Activated CD4-positive, CD25-positive, alpha-beta regulatory T cell (primary cell): ENCODE measurements at places on chromosomes 11 and 22.

- no peak for DNase-seq
These were observed 41.7 kb downstream of the LMO1 start for GRCh38 chr11:8221917-8222495.

DNA sequence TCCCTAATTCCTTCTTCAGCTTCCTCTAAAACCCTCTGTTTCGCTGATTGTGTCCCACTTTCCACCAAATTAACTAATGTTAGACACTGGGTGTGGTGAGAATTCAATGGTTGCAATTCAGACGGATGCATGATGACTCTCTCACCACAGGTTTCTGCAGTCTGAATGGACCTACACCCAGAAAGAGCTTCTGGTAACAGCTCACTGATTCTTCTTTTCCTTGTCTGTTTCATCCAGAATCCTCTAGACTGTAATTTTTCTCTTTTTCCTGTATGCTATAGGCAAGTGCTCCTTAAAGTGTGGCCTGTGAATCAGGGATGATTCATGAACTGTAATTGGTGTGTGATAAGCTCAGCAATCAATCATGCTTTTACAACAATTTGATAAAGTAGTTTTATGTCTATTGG, 18.1 kb downstream of the MMP10 start:
- no peak for DNase-seq

DNA sequence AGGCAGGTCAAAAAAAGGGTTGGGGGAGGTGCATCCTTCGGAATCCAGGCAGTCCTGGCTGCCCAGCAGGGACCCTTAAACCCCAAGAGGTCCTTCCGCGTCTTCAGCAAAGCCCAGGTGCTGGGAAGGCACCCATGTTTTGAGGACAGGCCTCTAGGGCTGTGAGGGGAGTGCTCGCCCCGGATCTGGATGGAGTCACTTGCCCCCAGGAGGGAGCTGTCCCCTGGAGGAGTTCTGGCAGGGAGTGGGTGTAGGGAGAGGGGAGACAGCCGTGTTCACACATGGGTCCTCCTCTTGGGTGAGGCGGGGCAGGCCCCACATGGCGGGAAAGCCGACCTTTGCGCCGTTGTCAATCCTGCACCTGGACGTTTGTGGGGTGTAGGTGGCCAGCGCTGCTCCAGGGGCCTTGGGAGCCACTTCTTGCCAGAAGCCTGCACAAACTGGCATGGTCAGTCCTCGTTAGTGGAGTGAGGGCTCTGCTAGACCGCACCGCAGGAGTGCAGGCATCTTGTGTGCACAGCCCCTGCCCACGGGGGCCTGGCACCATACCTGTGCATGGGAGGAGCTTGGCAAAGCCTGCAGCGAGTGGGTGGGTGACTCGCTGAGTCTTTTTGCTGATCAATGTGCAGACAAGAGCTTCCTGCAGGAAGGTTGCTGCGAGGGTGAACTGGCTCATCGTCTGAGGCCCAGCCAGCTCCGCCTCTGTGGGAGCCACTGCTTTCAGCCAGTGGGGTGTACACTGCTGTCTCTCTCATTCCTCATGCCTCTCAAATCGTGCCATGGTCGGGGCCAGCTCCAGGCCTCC, 16.0 kb downstream of the PPIL2 start:
- DNase-seq, result no peak

DNA sequence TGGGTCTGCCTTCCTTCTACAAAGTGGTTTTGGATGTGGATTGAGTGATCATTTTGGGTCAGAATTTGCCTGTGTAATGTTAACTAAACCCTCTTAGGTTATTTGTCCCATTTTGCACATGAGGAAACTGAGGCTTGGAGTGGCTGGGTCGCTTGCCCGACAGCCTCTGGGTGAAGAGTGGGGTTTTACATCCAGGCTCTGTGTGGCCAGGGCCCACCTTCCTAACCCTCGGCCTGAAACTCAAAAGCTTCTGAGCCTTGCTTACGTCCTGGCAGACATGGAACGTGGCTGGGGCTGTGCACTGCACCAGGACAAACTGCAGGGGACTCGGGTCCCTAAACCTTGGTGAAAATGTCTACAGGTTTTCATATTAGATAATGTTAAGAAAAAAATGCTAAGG, 542.4 kb downstream of the TBC1D22A start:
- DNase-seq, result no peak

DNA sequence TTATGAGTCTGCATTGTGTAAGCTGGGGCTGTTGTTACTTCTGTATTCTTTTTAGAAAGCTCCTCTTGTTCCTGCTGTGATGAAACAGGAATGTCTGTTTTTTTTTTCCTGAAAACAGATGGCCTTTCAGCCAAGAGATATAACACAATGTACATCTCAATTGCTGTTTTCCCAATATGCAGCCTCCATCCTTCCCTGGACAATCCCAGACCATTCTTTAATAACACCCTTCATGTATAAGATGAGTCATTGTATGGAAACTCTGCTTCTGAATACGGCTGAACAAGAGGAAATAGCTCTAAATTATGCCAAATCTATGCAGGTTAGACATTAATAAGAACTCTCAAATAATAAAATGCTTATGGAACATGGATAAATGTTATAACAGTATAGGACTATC, 60.2 kb upstream of the LRRC4C start:
- no peak for DNase-seq

- DNase-seq, result no peak
These were observed 219.7 kb downstream of the CEP164 start for GRCh38 chr11:117547195-117547850.

- no peak for DNase-seq
These were observed 3.1 kb upstream of the CALCA start for GRCh38 chr11:14975252-14975587.

GRCh38 chr11:112797648-112798293, 163.4 kb upstream of the NCAM1 start:
- DNase-seq, result no peak

DNA sequence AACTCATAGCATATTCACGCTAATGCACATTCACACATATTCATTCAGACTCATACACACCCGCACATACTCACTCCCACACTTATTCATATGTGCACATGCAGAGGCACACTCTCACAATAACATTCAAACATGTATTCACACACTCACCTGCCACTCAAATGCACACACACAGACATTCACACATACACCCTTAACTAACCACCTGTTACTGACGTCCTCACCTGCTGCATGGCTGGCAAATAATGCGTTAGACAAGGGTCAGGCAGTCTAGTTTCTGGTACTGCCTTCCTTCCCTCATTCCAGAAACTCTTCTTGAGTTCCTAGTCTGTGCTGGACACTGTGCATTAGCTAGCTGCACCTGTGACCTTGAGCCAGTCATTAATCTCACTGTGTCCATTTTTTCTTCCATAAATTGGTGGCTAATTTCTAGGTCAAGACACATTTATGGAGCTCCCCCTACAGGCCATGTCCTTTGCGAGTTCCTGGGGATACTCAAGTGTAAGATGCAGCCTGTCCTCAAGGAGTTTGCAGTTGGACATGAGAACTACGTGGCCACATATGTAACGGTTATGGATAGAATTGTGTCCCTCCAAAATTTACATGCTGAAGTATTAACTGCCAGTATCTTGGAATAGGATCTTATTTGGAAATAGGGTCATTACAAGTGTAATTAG, 34.5 kb upstream of the SEZ6L start:
- no peak for DNase-seq

DNA sequence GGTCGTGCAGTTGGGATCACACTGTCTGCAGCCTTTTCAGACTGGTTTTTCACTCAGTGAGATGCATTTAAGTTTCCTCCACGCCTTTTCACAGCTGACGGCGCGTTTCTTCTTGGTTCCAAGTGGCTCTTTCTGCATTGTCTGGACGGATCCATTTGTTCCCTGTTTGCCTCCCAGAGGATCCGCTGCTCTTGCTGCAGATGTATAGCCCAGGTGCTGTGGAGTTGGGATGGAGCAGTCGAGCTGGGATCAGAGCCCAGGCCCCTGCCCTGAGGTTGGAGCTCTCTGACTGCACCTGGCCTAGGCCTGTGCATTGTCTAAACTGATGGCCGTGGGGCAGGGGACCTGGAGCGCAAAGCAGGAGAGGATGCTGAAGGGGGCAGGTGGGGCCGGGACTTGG, 51.6 kb downstream of the PARVB start:
- DNase-seq, result no peak

GRCh38 chr22:29517215-29517908, 36.2 kb downstream of the THOC5 start:
- no peak for DNase-seq

DNA sequence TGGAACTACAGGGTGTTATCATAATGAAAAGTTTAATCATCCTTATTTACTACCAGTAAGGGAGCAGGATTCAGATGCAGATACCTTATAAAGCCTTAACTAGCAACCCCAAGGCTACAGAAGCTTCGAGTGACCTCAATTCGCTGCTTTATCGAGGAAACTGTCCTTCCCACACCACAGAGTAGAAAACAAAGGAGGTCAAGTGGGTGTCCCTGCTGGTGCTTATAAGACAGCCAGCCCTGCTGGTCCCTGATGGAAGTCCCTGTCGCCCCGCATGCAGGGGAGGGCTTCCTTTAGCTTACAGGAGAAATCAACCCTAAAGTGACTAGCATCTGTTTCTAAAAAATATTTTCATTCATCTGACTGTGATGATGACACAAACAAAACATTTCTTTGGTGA, 7.3 kb downstream of the MN1 start:
- DNase-seq, result no peak

- no peak for DNase-seq
These were observed 6.9 kb upstream of the TOMM22 start for GRCh38 chr22:38674888-38675287.

DNA sequence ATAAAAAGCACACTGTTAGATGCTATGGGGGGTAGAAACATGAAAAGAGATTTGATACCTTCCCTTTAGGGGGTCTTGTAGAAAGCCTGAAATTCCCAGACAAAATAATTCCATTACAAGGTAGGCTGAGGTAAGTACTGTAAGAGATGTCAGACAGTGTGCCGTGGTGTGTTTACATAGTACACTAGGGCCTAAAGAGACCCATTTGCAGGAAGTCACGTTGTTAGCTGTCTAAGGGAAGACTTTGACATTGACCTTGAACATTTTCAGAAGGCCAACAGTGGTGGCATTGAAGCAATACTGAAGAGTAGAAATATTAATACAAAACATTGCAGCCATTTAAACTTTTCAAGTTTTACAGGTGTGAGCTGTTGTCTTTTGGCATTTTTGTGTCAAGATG, 30.8 kb downstream of the EXT2 start:
- no peak for DNase-seq

- no peak for DNase-seq
These were observed 134.9 kb downstream of the METTL15 start for GRCh38 chr11:28243061-28243460.

- no peak for DNase-seq
These were observed 15.2 kb downstream of the SHANK3 start for GRCh38 chr22:50687829-50688228.

DNA sequence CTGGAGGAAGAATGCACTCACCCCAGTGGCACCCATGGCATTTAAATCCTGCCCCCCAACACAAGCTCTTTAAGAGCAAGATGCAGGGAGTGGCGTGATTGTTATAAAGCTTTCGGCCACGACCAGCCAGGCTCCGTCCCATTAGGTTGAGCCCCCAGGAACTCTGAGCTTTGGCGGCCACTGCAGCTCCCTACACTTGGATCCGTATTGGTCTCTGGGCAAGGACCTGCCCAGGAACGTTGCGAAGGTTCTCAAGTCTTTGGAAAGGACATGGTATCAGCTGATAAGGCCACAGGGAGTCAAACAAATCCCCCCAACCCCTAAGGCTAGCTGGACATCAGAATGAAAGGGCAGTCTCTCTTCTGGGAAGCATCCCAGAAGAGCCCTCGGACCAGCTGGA, 9.3 kb upstream of the VPS37C start:
- DNase-seq, result no peak

- DNase-seq, result no peak
These were observed 9.1 kb downstream of the CDC42EP2 start for GRCh38 chr11:65323813-65324212.

- DNase-seq, result no peak
These were observed 33.8 kb downstream of the PRDM10 start for GRCh38 chr11:129968591-129969419.

DNA sequence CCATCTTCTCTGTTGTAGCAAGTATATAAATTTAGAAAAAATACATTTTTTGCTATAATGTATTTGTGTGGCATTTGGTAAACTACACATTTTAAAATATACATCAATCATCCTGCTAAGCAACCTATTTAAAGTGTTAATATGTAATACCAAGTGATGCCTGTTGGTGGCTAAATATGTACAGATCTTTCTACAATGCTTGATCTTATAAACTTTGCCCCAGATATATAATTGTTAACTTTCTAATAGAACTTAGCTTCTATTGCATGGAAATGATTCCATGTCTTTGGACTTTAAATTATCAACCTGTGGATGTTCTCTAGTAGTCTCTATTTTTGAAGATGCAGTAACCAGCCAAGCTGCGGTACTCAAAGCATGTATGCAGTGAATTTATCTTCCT, 1260.4 kb upstream of the RAG2 start:
- DNase-seq, result no peak

DNA sequence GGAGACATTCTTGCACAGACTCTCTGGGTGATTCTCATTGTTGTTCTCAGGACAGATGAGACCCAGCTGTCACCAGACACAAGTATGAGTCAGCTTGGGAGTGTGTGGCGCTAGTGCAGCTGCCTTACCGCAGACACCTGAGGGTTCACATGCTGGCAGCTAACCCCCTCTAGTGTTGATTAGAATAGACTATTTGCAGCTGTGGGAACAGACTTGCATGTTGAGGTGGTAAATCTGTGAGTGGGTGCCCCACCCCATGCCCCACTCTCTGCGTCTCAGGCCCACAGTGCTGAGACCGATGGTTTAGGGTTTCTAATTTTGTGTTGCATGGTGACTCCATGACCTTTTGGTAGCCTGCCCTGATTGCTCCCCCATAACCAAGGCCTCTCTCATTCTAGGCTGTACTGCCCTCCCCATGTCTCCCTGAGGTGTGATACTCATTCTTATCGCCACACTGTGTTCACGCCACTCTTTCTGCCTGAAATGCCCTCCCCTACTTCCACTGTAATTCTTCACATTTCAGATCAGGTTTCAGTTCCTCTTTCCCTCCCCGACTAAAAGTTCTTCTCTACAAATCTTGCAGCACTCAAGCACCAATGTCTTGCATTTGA, 73.7 kb upstream of the KIRREL3 start:
- no peak for DNase-seq

- no peak for DNase-seq
These were observed 22.7 kb upstream of the PICALM start for GRCh38 chr11:86091566-86091965.
